Stimulated activated CD8-positive, alpha-beta memory T cell treated with anti-CD3 and anti-CD28 coated beads, Interleukin-7, amount 100 ng/mL, for 4 hours (primary cell): ENCODE measurements at places on chromosomes 16 and 17.

- DNase-seq = no peak
Observed at GRCh38 chr17:76388966-76389888, 4.8 kb downstream of the SPHK1 start.

DNA sequence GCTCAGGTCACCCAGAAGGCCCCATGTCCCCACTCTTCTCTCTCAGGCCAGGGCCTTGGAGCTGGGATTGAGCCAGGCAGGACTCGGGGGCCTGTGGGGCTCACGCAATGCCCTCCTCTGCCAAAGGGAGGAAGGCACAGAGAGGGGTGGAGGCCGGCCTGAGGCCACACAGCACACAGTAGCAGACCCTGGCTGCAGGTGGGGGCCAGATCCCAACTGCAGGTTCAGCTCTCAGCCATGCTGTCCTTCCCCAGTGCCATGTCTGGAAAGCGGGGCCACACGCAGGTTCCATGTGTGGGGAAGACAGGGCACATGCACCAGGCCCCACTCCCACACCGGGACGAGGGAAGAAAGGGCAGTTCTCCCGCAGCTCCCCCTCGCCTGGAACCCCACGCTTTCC, 33.3 kb upstream of the ZFPM1 start:
- DNase-seq = no peak

GRCh38 chr17:72264682-72265405, 144.0 kb downstream of the SOX9 start:
- no peak for DNase-seq

DNA sequence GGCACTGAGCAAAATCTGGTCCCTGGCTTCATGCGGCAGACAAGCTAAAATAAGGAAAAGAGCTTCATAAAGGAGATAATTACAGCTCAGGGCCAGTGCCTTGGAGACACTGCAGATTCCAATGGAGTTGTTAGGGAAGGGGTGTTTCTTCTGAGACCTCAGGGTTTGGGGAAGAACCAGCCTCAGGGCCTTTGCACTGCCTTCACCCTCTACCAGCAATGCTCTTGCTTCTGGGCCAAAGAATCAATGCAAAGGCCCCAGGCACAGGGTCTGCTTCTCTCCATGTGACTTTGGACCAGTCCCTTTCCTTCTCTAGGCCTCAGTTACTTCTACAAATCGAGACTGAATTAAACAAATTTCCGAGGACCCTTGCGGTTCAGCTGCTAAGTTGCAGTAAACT, 36.2 kb upstream of the GAN start:
- DNase-seq = no peak

DNA sequence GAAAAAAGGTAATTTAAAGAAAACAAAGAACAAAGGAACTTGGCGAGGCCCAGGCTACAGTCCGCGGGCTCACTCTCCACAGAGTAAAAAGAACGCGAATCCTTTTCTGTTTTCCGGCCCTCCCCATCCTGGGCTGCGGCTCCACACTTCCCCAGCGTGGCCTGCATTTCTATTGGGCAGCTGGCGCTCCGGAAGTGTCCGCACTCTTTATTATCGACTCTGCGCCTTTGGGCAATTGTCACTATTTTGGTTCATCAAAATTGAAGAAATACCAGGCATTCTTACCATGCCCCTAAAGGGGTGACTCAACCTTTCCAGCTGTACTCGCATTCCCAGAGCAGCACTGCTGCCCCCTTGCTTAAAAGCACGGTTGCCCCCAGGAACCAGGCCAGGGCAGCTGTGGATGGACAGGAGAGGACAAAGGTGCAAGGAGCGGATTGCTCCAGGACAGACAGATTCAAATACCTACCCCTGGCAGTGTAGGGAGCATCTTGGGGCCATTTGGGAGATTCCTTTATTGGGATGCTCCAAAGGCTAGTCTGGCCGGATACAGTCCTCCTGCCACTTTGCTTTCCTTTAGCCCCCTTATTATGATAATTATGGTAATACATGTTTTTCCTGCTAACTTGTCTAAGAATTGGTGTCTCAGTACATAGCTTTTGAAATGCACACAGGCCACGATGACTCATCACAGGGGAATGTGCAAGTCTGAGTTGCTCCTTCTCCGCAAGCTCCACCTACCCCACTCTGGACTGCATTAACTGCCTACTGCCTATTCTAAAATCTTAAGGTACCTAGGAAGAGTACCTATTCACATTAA, 985 bp upstream of the SLFN12 start:
- DNase-seq = peak; percentile 71

DNA sequence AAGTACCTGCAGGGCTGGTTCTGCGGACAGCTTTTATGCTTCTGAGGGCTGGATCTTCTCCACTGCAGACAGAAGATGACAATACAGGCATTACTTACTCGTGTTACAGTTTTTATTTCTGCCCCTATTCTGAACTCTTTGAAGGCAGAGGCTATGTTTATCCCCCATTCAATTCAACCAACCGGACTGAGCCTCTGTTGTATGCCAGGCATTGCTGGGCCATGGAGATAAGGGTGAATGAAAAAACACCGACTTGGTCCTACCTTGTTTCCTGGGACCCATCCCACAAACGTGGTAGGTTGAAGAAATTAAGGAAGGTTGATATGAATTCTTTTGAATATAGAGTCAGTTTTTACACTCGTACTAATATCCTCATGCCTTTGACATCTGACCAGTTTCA, 10.0 kb upstream of the HP start:
- DNase-seq = no peak

DNA sequence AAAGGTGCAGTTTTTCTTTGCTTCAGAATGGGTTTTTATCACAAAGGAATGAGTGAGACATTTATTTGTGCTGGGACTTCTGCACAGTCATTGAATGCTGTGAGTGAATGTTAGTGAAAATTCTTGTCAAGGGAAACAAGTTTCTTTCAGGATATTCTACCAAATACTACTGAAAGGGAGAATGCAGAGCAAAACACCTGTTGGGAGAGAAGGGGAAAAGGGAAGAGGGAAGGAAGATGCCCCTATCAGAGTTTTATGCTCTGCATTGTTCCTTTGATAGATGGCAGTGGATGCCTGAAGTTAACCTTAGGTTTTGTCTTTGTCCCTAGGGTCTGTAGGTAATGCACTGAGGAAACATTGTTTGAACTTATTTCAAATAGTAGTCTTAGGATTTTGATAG, 3.1 kb downstream of the GGNBP2 start:
- no peak for DNase-seq

DNA sequence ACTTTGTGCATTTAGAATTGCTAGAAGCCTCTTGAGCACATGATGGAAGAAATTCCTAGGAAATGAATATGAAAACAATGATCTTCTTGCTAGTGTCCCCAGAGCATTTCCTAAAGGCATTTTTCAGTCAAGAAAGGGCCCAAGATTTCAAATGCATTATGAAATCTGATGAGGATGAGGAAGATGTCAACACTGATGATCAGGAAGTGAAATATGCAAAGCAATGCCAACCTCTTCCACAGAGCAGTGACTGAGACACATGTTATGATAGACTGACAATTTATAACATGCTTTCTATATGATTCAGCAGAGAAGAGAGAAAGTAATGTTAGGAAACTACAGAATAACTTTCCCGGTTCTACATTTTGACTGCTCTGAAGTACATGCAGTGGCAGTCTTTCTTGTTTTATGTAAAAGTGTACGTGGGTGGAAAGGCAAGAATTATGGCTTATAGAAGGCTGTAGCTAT, 859.1 kb upstream of the GOT2 start:
- no peak for DNase-seq

- no peak for DNase-seq
Observed at GRCh38 chr16:72050769-72051464, 3.4 kb upstream of the HP start.

DNA sequence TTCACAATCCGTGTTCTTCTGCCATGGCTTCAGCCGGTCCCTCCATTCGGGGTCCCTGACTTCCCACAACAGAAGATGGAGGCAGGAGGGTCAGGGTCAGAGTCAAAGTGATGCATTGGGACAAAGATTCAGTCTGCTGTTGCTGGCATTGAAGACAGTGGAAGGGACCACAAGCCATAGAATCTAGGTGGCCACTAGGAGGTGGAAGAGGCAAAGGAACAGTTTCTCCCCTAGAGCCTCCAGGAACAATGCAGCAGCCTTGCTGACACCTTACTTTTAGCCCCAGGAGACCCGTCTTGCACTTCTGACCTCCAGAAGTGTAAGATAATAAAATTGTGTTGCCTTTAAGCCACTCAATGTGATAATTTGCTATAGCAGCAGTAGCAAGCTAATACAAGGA, 55.9 kb downstream of the MFSD11 start:
- DNase-seq = no peak

GRCh38 chr16:89853306-89853993, 19.9 kb upstream of the TCF25 start:
- DNase-seq = no peak

DNA sequence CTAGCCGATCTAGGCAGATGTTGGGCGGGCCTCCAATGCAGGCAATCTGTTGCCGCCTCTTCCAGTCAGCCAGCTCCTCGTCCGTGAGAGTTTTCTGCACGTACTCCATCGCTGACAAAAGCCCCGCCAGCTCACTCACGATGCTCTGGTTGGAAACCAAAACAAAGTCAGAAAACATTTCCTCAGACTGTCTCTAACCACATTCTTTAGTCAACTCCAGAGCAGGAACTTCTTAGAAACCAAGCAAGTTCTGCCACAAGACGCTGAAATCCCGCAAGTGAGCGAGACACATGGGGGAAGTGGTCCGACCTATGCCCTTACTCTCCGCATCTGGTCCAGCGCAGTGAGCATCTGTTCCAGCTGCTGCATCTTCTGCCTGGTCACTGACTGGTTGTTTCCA, 49.1 kb downstream of the STAT5A start:
- DNase-seq = peak; percentile 36

DNA sequence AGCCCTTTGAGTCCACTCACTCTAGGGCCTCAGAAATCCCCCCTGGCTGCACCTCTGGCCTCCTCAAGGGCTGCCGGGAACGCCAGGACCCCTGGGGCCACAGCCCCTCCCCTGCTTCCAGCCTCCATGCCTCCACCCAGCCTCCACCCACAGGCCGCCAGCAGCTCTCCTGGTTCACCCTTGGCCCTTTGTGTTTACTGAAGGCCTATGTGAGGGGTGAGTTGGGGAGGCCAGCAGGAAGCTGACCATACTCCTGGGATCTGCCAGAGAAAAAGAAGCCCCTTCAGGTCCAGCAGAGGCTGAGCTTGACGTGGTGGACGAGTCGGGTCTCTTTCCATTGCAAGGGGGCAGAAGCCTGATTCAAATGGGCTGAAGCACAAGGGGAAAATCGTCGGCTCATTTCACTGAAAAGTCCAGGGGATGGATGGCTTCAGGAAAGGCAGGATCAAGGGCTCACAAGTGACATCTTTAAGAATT, 18.3 kb upstream of the ATP2A3 start:
- no peak for DNase-seq

- DNase-seq = no peak
Observed at GRCh38 chr16:64234200-64234599, 887.7 kb downstream of the CDH11 start.

GRCh38 chr16:54422159-54422558, 135.6 kb upstream of the IRX3 start:
- no peak for DNase-seq

GRCh38 chr17:57585341-57586195, 159.5 kb downstream of the CCDC182 start:
- DNase-seq = no peak

- no peak for DNase-seq
Observed at GRCh38 chr17:49051269-49051668, 54.1 kb downstream of the IGF2BP1 start.

DNA sequence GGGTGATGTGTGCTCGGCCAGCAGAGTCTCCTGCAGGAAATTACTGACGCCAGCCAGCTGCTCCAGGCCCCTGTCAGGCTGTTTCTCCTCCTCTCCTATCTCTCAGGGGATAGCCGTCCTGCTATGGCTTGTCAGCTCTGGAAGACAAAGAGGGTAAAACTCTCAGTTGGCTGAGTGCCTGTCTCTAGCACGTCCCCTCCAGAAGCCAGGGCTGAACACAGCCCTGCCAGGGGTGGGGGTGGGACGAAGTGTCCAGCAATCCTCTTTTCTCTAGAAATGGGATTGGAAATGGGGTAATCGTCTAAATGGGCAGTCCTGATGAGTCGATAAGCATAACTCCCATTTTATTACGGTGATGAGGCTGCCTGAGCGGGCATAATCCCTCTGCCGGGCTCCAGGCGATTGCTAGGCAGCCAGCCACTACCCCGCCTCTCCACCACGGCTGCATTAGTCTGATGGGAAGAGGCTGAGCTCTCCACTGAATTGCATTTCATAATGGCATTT, 89.1 kb upstream of the GNAO1 start:
- DNase-seq = no peak

DNA sequence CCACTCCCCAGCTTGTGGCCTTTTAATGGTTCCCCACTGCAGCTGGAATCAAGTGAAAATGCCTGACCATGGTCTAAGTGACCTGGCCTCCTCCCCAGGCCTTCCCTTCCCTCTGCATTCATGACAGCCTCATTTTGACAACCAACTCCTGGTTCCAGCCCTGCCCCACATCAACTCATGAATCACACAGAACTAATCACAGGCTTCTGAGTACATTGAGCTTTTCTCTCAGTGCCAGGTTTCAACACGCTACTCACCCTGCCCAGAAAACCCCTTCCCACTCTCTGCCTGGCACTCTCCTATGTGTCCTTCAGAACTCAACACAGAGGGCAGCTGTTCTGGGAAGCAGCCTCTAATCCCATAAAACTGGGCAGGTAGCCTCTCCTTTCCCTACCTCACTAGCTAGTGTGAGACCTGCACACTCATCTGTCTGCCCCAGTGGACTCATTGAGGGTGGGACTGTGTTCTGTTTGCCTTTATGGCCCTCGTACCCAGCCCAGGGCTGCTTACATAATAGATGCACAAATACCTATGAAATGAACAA, 313.6 kb downstream of the GRIN2A start:
- no peak for DNase-seq

- DNase-seq = no peak
Observed at GRCh38 chr17:32497431-32498205, 10.8 kb downstream of the CDK5R1 start.

- no peak for DNase-seq
Observed at GRCh38 chr16:53756275-53756996, 52.5 kb downstream of the FTO start.

DNA sequence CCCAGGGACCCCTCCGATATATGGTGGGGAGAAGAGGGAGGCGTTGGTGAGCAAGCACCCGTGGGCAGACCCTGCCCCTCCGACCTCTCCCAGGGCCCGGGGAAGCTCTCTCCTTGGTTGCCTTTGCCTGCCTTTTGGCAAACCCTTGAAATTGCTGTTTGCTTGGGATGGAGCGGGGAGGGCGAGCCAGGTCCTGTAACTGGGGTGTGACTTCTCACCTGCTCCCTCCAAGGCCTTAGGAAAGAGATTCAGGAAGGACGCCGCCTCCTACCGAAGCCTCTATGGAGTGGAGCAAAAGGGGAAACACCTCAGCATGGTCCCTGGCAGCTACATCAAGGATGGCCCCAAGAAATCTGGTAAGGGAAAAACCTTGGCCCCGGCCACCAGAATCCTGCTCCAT, 4.6 kb downstream of the C16orf78 start:
- no peak for DNase-seq
